Karpas-422 (cell line): ENCODE measurements at places on chromosomes 6 and 20. TPM values are rescaled to one million over a fixed set of nuclear protein-coding genes. Genes with fewer than 3 reads are reported as not detected.

GRCh38 chr20:57749131-57749690 lies 39.4 kb upstream of the PMEPA1 start:
- no peak for DNase-seq

GRCh38 chr6:2596222-2596621 lies 154.5 kb downstream of the MYLK4 start:
- DNase-seq = peak; percentile 46

GRCh38 chr20:11204926-11205768 lies 531.3 kb upstream of the JAG1 start:
- DNase-seq = peak; percentile 84

DNA sequence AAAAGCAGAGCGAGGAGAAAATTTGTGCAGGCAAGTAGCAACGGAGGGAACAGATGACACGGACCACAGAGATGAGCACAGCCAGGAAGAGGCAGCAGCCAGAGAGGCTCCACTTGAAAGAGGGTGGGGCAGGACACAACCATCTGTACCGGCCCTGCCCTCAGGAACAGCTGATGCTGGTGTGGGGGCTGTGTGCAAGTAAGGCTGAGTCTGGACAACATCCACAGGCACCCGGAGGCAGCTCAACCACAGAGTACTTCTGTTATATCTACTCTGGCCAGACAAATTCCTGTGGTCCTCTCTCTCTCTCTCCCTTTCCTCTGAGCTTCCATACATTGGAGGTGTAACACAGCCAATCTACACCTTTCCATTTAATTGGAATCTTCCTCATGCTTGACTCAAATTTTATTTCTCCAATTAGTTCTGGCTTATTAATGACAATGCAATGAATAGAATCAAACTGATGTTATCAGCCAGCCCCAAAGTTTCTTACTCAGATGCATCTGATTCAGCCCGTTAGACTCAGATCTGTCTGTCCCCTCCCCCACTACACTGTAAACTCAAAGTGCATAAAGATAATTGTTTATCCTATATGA lies 24.9 kb downstream of the KIF13A start:
- no peak for DNase-seq

DNA sequence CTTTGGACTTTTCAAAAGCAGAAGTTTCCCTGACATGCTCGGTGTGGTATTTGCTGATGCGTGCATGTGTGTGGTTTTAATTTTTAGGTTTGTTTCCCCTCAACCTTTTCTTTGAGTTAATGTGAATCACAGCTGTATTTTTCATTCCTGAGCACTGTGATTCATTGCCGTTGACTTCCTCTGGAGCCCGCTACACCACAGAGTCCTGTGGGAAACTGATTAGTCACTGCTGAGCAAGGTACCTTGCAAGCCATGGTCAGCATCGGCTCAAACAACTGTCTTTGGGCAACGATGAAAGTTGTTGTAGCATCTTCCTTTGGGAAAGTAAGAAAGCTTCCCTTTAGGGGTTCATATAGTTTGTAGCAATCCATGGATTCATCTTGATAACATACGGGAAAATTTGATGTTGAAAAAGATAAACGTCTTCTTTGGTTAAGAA lies 57.5 kb downstream of the RIN2 start:
- DNase-seq = peak; percentile 83

DNA sequence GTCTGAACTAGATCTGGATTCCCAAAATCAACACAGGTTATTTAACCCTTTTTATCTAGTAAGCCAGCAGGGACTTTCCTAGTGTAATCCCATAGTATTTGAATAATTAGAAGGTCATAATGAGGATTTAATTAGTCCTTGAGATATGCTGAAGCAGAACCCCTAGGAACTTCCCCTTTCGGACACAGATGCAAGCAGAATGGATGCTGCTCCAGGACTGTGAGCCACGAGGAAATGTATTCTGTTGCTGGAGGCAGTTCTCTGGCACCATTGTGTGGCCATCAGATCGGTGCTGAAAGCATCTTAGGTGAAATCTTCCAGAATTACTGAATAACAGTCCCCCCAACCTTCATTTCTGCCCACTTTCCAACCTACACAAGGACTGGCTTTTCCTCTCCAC lies 206.9 kb downstream of the TMEM242 start:
- DNase-seq = no peak

GRCh38 chr20:32623667-32624157 lies 38.6 kb upstream of the NOL4L start:
- DNase-seq = no peak

DNA sequence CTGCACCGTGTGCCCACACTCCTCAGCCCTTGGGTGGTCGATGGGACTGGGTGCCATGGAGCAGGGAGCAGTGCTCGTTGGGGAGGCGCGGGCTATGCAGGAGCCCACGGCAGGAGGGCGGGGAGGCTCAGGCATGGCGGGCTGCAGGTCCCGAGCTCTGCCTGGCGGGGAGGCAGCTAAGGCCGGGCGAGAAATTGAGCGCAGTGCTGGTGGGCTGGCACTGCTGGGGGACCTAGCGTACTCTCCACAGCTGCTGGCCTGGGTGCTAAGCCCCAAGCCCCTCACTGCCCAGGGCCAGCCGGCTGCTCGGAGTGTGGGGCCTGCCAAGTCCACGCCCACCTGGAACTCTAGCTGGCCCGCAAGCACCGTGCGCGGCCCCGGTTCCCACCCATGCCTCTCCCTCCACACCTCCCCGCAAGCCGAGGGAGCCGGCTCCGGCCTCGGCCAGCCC lies 55.9 kb upstream of the ECI2 start:
- DNase-seq = no peak

GRCh38 chr6:38284802-38285394 lies 354.8 kb downstream of the BTBD9 start:
- no peak for DNase-seq

DNA sequence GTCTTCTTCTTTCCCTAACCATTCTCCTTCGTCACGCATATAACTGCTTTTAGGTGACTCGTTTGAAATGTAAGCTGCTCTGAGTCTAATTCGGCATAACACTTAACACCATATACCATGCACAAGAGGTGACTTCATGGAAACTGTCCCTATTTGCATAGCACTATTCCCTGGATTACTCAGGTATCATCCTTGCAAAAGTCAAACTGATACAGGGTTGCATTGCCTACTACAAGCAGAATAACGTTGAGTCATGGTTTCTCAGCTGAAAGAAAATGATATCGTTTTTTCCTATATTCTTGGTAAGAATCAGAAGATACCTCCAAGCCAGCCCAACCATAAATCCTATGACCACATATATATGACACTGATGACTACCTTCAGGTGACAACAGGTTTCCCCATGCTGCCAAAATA lies 227.5 kb downstream of the ATXN1 start:
- DNase-seq = peak; percentile 17

DNA sequence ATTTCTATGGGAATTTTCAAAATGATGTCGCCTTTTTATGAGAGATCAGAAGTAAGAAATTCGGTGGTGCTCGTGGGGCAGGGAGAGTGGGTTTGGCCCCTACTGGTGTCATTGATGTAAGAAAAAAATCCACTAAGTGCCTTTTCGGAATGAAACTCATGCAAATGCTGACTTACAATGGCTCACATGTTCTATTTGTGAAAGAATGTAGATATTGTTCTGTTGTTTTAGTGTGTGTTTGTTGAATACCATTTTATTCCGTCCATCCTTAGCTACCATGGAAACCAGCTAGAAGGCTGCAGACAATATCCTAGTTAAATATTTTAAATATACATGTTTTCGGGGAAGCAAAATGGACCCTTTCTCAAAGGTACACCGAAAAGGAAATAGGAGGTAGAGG lies 304.9 kb downstream of the TAF4 start:
- DNase-seq = no peak

GRCh38 chr6:84671183-84671582 lies 93.2 kb downstream of the TBX18 start:
- DNase-seq = no peak

DNA sequence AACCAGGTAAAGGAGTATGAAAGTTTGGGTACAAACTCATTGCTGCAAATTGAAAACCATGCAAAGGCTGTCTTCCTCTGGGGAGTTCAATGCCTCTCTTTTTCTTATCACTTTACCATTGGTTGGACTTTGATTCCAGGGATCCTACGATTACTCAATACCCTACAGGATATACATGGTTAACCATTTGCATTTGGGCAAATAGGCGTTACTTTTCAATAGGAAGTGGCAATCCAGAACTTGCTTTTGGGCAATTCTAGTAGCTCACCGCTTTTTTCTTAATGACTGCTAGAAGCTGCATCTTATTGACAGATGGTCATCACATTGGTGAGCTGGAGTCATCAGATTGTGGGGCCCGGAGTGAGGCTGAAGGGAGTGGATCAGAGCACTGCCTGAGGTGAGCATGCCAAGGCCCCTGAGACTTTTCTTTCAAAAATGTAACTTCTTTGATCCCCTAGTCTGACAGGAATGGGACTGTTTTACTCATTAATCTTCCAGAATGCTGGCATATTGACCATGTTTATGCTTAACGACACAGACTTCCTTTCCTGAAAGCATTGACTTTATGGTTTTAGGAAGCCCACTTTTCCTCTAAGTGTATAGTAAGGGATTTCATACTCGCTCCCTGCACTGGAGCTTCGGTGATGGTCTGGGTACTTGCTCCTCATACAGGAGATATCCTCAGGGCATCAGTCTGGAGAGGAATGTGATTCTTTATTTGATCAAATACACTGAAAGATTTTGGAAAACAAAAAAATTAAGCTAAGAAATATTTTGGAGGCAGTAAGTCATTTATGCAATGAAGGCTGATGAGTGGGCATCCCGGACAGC lies at the start of gene CCR6:
CCR6 (plus strand) TSS at position 270 of the 831 bp plus-strand sequence. CDS start 13,039 bp downstream, outside the sequence.
- DNase-seq = no peak

- peak; percentile 81 for DNase-seq
Observed at GRCh38 chr6:42520786-42521607, 42.8 kb upstream of the UBR2 start.

GRCh38 chr20:23397961-23398360 lies 23.3 kb downstream of the NAPB start:
- no peak for DNase-seq

DNA sequence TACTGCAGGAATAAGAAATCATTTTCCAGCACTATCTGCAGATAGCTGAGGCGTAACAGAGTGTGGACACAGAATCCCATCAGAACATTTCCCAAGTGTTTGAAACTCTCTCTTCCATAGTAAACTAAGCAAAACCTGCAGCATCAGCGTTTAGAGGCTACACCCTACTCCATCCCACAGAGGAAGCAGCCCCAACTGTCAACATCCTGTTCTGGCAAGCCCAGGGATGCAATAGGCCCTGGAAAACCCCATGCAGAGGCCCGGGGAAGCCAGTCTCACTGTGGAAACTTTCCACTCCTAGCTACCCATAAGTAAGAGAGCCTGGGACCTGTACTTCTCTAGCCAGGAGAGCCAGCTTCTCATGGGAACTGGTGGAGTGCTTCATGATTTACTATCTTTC lies 129.4 kb downstream of the LY86 start:
- DNase-seq = no peak

- DNase-seq = no peak
Observed at GRCh38 chr6:123829302-123829953, 25.8 kb downstream of the NKAIN2 start.

DNA sequence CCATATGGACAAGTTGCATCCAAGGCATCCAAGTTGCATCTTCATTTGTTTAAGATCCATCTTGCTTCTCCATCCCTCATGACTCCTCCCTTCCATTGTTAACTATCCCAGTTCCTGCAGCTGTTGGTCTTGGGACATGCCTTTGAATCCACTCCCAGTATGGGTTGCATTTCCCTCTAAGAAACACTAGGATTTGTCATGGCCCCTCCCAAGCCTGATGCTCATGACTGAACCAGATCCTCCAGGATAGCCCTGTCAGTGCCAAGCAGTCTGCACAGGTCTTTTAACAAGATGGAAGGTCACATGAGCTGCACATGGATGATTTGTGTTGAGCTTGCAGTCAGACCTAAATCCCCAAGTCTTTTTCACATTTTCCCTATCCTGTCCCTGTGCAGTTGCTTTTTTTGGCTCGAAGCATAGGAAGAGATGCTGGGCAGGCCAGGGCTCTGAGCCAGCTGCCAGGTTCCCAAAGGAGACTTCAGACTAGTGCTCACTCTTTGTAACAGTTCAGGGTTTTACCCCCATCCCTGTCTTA lies 4.2 kb downstream of the PPP2R5D start:
- no peak for DNase-seq

DNA sequence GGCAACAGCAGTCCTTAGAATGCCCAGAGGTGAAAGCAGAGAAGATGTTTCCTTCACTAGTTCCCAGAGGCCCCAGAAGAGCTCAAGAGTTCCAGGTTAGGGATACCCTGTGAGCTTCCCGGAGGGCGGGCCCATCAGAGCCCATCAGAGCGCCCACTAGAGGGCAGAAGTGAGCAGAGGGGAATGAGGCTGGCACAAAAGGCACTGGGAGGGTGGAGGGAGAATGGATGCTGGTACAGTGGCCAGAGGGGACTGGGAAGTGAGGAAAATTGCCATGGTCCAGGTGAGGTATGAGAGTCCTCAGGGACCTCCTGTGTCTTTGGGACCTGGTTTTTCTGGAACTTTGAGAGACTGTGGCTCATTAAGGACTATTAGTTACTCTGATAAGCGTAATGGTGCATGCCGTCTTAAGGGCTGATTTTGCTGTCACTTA lies 57.3 kb downstream of the LINC00237 start:
- peak; percentile 80 for DNase-seq

DNA sequence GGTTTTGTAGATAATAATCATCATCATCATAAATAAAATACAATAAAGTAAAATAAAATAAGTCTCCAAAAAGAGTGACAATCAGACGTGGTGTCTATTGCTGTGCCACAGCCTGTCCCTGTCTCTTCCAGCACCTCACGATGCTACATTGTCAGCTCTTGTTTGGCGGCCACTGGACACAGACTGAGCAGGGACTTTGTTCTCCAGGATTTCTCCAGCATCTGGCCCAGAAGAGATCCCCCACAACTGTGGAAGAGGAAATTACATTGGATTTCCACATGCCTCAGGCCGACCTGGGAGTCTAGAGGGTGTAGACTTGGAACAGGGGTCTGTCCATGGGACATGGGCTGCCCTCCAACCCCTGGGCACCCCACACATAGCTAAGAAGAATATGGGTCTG lies 39.2 kb upstream of the RALY start:
- no peak for DNase-seq

DNA sequence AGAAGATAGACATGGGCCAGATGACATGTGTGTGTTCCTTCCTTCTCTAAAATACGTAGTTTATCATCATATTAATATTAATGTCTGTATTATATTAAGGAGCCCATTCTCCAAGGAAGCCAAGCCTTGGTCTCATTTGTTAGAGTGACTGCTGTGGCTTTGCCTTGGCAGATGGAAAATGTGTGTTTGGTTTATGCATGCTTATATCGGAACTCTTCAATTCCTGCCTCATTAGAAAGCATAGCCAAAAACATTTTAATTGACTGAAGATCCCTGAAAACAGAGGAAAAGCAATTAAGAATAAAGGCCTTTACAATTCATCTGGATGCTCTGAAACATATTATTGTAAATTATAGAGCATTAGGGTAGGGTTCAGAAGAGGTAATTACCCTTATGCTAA lies 106.4 kb downstream of the COL9A1 start:
- no peak for DNase-seq

- DNase-seq = no peak
Observed at GRCh38 chr6:126199466-126199865, 140.4 kb upstream of the CENPW start.

Gene CALHM5
- total RNA-seq = not detected in 2 replicates

Gene ZC2HC1B
- total RNA-seq = not detected in 2 replicates

Gene LPIN3
- total RNA-seq = not detected in 2 replicates

Gene ULBP2
- 0.56 and 0.76 TPM in 2 replicates for total RNA-seq

Gene HINT3
- 16.5 and 22.0 TPM in 2 replicates for total RNA-seq

Gene NRN1
- total RNA-seq = 6.3 and 7.9 TPM in 2 replicates

Gene RING1
- total RNA-seq = 14.2 and 38.7 TPM in 2 replicates

Gene SRSF12
- total RNA-seq = not detected in 2 replicates

Gene ECT2L
- total RNA-seq = not detected in 2 replicates
